ENCODE measurements at places on chromosomes 13 and 19. TPM values are rescaled to one million over a fixed set of nuclear protein-coding genes. Genes with fewer than 3 reads are reported as not detected.

- no peak overlapping the region for H3K27ac ChIP-seq
- H3K36me3 ChIP-seq, result no peaks in the 10 kb centered on the region
- no peak for DNase-seq
- no peaks in the 10 kb centered on the region for H3K27me3 ChIP-seq
These were observed 27.1 kb upstream of the PARP4 start for GRCh38 chr13:24539500-24540165.

DNA sequence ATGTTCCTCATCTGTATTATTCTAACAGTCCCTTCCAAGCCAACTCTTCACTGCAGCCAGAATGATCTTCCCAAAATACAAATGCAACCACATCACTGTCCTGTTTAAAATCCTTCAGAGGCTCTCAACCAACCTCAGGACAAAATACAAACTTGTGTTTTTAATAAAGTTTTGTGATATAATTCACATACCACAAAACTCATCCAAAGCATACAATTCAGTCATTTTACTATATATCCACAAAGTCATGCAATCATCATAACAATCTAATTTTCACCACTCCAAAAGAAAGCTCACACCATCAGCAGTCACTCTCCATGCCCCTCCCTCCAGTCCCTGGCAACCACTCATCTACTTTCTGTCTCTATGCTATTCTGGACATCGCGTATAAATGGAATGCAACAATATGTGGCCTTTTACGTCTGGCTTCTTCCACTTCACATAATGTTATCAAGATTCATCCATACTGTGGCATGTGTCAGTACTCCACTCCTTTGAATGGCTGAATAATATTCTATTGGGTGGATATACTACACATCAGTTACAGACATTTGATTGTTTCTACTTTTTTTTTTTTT, 81.7 kb upstream of the DOCK9 start:
- no peak overlapping the region for H3K4me3 ChIP-seq
- no peaks in the 10 kb centered on the region for H3K27me3 ChIP-seq
- no peak for DNase-seq

DNA sequence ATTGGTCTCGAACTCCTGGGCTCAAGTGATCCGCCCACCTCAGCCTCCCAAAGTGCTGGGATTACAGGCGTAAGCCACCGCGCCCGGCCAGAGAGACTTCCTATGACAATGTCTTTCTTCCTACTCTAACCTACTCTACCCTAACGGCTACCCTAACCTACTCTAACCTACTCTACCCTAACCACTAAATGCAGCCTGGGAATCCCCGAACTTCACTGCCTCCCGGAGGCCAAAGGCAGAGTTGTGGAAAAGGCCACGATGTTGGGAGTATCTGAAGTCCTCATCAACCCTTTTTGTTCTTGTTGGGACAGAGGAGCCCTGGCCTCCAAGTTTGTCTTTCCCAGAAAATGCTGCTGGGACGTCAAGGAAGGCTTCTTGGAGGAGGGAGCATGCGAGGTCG, 967 bp upstream of the NR2C2AP start:
- no peak for DNase-seq
- no peak overlapping the region for H3K4me3 ChIP-seq
- no peak overlapping the region for H3K27ac ChIP-seq
- no peaks in the 10 kb centered on the region for H3K27me3 ChIP-seq
- H3K36me3 ChIP-seq, result peaks cover 8% of the 10 kb centered on the region

Gene SCN1B
- 6.6 TPM for total RNA-seq

Data from HCT116 (cell line).